ENCODE measurements at places on chromosomes 1 and 21. TPM values are rescaled to one million over a fixed set of nuclear protein-coding genes. Genes with fewer than 3 reads are reported as not detected.

- DNase-seq: no peak
These were observed 15.9 kb downstream of the LRRC8B start for GRCh38 chr1:89540406-89540970.

GRCh38 chr1:156881663-156882062, 11.9 kb upstream of the PEAR1 start:
- DNase-seq: no peak

DNA sequence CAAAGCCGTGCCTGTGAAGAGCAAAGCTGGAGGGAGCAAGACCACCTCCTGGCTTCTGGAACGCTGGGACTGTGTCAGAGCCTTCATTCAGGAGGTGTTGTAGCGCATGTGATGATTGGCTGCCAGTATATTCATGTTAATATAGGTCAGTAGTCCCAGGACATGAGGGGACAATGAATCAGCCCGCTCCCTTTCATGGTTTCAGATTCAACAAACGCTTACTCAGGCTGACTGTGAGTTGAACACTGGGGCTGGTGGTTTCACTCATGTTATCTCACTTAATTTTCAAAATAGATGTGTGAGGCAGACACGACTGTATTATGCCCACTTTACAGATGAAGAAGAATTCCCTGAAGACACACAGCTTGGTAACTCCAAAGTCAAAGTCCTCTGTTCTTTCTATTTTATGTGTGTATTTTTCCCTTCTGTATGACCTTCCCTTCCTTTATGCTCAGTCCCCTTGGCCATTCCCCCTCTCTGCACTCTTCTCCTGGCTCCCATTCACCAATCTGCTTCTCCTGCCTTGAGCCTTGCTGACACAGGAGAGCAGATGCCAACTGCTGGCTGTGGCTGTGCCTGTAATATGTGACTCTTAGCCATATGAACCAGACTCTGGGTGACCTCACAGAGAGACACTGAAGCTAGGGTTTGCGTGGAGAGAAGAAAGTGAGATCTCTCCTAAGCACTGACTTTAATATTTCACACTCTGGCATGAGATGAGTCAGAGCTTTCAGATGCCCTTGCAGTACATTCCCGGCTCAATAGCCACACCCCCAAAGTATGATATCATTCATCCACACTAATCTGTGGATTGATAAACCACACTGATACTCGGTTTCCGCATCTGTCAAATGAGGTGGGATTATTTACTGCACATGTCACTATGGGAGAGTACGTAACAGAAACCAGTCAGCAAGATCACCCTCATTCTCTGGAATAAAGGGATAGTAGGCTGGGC, 31.4 kb upstream of the KIRREL1 start:
- no peak for DNase-seq

DNA sequence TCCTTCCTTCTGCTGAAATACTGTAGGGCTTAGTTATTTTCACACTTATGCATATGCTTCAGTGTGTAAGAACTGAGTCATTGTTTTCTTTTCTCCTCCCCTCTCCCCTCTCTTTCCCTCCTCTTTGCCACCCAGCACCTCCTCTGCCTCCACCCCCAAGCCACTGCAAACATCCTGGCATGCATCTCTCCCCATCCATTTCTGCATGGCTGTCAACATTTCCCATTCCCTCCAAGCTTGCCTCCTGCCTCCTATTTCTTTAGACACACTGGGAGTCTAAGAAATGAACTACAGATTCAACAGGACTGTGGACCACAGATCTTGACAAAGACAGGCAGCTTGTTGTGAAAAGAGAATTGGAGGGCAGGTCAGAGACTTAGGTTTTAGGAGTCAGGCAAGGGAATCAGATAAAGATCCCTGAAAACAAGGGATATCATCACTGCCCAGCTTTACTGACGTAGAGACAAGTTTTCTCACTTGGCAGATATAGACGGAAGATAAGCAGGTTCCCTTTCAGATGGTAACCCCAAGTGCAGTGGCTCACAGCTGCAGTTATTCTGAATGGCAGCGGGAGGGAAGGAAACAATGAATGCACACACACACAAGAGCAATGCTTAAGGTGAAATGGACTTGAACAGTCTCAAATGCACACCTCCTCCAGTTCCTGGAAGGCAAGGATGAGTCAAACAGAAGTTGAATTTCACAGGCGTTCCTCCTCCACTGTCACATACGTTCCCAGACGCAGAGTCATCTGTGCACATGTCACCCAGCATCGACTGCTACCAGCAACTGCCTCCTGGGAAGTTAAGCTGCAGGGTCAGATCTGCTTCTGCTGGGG, 56.1 kb downstream of the HIVEP3 start:
- DNase-seq: no peak

HHIPL2 gene
- not detected for total RNA-seq
